Right ventricle myocardium inferior (tissue), 1 donor: ENCODE measurements at places on chromosomes 5 and 9. TPM values are rescaled to one million over a fixed set of nuclear protein-coding genes. Genes with fewer than 3 reads are reported as not detected.

- no peak for DNase-seq
These were observed 20.6 kb downstream of the CLPTM1L start for GRCh38 chr5:1324301-1324700.

GRCh38 chr9:92151691-92152393 lies 36.6 kb upstream of the SPTLC1 start:
- no peak for DNase-seq

Gene ANKRA2
- 14.4 TPM for total RNA-seq

DNA sequence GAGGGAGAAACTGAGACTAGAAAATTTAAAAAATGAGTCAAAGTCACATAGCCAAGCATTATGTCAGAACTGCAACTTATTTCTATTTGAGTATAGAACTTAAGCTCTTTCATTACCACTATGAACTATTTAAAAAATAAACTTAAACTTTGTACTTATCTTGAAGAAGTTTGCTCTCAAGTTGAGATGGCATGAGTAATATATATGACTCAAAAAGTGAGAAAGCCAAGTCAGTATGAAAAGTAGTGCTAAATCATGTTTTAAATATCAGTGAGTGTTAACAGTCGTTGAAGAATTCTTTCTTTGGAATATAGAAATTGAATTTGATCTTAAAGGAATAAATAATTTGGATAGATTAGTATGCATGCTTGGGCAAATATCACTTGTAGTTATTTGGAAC lies 36.3 kb upstream of the CDH10 start:
- DNase-seq = no peak

DNA sequence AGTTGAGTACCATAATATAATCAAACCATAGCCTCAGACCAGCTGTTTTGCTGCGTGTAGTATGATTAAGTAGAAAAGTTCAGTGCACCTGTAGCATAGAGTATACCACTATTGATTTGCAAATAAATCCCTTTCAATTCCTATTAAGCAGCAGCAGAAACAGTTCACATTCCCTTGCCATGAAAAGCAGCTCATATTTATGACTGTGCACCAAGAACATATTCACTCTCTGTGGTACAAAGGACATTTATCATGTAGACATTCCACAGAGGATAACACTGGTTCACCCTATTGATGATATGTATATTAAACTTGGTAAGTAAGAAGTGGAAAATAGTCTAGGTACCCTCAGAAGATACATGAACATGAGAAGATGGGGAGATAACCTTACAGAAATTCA lies 1689.1 kb upstream of the CDH6 start:
- DNase-seq = no peak

GRCh38 chr5:32172923-32173266 lies 1.2 kb downstream of the GOLPH3 start:
- no peak for DNase-seq

Gene CDH6
- total RNA-seq = 3.3 TPM

DNA sequence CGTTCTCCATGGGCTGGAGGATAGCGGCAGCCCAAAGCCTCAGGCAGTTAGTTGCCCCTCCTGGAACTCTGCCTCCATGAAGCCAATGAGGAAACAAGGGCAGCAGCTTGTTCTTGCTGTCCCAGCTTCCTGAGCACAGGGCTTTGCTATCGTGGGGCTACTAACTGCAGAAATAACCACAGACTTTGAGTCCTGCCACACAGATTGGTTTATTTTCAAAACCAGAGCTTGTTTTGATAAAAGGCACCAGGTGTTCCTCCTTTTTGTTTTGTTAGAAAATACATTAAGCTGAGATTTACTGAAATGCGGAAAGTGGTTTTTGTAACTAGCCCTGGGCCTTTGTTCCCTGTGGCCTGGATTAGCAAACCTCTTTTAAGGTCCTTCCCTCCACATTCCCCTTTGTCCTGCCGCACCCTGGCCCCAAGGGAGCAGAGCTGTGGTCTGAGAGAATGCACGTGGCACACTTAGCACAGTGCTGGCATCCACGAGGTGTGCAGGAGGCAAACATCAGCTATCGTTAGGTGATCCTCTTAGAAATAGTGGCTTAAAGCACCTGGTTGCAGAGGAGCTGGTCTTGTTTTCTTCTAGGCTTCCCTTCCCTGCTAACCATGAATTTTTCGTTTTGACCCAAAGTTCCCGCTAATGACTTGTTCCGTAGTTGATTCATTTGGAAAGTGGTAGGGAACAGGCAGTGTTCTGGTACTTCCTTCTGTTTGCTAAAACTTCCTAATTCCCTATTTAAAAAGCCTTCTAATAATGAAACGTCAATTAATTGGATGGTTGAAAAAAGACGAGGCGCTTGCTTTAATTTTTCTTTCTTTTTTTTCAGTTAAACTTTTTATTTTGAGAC lies 21.5 kb downstream of the MVB12B start:
- DNase-seq = no peak
